ENCODE measurements at places on chromosomes 12 and 14.

GRCh38 chr14:102982852-102983470 lies 60.5 kb downstream of the AMN start:
- DNase-seq = no peak

DNA sequence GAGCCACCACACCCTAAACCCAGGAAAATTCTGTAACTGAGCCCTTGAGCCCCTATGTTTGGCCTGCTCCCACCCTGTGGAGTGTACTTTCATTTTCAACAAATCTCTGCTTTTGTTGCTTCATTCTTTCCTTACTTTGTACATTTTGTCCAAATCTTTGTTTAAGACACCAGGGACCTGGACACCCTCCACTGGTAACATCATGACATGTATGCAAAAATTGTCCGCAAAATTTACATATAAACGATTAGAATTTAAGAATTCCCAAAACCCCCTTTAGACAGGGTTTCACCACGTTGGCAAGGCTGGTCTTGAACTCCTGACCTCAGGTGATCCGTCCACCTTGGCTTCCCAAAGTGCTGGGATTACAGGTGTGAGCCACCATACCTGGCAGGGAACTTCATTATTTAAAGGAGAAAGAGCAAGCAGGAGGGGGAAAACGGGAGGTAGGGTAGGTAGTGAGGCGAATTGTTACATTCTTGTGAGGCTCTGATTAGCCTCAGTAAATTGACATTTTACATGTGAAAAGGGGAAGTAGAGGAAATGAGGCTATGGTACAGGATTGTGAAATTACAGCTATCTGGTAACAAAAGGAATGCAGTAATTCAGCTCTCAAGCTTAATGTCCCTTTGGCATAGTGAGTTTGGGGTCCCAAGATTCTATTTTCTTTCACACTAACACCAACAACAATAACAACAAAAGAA lies 27.6 kb downstream of the TUBA1A start:
- no peak for DNase-seq

DNA sequence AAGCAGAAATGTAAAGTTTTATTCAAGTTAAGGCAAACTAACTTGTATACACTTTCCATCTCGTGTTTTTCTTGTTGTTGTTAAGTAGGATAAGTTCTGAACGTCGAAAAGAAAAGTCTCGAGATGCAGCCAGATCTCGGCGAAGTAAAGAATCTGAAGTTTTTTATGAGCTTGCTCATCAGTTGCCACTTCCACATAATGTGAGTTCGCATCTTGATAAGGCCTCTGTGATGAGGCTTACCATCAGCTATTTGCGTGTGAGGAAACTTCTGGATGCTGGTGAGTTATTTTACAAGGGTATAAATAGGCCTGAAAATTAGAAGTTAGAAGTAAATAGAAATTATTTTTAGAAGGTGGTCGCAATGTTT lies 25.0 kb downstream of the HIF1A start:
- DNase-seq = no peak

GRCh38 chr14:103721334-103722120 lies 5.9 kb downstream of the ZFYVE21 start:
- DNase-seq = no peak

- DNase-seq = peak; percentile 65
Observed at GRCh38 chr14:61837336-61838229, 75.4 kb downstream of the SNAPC1 start.

DNA sequence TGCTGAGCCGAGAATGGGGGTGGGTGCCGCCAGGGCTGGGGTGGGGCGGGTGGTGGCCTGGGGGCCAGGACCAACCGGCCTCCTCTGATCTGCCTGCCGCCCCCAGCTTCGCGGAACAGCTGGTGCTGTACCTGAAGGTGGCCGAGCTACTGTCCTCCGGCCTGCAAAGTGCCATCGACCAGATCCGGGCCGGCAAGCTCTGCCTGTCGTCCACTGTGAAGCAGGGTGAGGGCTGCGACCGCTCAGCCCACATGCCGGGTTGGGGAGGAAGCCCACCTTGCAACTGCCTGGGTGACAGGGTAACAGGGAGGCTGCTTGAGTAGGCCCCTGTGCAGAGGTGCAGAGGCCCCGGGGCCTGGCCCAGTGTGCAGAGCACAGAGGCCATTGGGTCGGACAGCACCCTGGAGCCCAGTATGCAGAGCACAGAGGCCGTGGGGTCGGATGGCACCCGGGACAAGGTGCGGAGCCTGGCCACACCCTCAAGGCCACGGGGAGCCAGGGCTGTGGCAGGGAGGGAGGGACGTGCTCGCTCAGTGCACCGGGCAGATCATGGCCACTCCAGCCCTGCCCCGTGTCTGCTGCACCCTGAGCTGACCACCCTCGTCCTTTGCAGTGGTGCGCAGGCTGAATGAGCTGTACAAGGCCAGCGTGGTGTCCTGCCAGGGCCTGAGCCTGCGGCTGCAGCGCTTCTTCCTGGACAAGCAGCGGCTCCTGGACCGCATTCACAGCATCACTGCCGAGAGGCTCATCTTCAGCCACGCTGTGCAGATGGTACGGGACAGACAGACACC lies 9.5 kb upstream of the PUS1 start:
- no peak for DNase-seq

- no peak for DNase-seq
Observed at GRCh38 chr12:126982707-126983106, 1284.3 kb upstream of the TMEM132C start.

DNA sequence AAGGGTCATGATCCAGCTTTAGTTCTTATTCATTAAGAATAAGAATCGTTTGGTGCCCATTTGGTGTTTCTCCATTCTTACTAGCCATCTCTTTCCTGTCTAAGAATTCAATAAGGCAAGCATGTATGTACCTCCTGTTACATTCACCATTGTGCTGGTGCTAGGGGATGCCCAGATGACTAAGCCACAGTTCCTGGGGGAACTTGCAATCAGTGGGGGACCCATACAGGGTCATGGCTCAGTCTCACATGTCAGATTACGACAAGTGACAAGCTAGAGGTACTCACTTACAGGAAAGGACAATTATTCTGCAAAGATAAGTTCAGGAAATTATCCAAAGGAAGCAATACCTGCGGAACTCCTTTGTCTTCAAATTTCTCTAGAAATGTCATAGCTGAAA lies 125.4 kb downstream of the STXBP6 start:
- DNase-seq = no peak

DNA sequence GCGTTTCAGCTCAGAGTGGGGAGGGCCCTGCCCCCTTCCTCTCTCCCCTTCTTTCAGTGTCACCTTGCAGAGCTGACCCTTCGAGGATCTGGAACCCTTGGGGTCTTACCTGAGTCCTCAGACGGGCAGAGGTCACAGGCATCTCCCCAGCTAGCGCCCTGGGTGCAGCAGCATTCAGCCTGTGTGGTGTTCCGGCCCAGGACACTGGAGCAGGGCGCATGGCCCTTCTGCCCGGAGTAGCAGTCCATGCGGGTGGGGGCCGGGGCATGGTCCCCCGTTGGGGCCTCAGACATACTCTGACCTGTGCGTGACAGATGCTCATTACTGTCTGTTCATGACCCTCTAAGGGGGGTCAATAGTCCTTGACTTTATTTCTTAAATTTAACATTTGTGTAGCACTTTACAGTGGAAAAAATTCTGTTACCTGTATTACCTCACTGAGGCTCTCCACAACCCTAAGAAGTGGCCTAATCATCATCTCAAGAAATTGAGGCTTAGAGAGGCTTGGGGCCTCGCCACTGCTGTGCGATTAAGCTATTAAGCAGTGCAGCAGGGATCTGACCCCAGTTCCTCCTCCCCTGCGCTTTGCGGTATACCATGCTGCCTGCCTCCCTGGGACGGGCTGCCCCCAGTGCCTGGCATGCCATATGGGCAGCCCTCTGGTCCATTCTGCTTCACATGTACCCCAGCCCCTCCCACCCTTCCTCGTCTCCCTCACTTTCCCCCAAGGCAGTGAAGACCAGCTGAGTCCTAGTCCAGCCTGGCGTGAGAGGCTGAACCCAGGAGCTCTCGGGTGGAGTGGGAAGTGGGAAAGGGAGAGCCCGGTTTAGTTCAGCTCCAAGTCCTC lies 11.5 kb downstream of the ISCA2 start:
- DNase-seq = no peak

DNA sequence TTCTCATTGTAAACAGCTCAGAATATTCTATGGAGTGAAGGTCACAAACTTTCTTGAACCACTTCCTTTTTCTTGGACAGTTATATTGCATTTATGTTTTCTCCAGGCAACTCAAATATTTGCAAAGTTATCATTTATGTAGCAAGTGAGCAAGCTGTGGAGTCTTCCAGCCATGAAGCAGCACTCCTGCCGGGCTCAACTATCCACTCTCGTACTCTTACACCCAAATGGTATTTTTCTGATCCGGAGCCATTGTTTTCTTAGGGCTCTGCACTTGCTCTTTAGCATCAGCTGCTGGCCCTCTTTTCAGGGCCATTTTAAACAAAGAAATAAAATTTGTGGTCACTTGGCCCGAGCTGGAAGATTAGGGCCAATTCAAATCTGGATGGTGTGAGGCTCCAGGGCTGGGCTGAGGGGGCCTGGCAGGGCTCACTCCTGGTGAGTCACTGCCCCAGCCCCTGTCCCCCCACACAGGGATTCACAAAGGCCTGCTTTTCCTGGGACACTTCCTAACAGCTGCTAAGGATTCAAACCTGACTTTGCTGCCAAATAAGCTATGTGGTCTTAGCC lies 19.7 kb downstream of the SYNE3 start:
- DNase-seq = no peak

DNA sequence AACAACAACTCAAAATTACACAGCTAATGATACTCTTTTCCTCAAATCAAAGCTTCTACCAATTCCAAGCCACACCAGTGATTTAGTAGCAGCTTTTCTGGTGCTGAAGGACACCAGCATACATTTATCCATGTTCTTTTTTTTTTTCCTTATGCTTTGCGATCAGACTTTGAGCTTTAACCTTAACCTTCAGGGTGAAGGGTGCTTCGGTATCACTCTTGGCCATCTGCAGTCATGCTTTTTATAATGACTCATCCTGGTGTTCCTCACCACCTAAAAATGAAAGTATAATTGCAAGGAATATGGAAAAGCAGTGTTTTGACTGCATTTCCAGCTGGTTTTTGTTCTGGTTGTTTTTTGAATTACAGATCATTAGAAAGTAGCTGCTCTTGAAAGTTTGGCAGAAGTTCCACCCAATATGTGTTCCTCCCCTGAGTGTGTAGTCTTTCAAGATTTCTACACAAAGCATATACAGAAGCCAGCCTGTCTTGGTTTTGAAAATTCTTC lies 1.3 kb upstream of the SLC41A2 start:
- DNase-seq = no peak

GRCh38 chr12:85457016-85457415 lies 177.0 kb downstream of the ALX1 start:
- DNase-seq = no peak

GRCh38 chr12:106975993-106976658 lies 10.8 kb downstream of the MTERF2 start:
- DNase-seq = no peak

DNA sequence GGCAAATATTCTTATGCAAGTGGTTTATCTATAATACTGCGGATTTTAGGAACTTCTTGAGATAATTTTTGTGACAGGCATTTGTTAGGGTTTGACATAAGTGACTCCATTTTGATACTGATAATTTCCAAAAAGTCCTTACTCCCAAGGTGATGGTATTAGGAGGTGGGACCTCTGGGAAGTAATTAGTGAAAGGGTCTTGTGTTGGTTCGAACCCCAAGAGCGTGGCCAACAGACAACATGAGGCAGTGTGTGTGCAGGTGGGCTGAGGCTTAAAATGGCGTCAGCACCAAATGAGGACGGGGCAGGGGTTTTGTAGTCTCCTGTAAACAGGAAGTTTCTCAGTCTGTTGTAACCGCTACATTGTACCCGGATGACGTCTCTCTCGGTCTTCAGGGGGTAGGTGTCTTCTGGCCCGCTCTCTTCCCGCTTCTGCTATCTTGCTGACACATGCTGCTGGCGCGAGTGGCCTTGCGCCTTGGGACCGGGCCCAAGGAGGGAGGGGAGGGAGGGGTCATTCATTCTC lies 1.7 kb upstream of the C12orf43 start:
- no peak for DNase-seq

DNA sequence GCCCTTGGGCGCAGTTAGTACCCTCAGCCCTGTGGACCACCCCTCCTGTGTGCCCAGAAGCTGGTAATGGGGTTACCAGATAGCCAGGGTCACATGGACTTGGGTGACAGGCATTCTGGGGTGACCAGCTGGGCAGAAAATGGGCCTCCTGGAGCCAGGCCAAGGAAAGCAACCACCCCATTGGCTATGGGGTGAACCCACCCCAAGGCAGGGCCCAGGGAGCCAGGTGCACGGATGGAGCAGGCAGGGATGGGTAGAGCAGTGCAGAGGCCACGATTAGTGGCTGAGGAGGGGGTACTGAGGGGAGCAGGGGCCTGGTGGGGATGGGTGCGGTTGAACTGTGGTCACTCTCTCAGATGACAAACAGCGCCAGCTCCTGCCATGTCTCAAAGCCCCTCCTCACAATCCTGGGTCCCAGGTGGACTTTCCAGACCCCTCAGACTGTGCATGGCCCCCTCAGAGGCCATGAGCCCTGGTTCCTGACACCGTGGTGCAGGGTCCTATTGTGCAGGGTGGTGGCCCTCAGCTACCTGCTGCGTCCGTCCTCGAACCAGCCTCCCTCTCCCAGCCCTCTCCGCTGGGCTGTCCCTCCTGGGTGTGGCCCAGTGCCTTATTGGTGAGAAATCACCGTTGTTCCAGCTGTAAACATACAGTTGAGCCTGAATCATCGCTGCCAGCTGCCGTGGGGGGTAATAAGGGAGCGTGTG lies 23.4 kb upstream of the BEGAIN start:
- no peak for DNase-seq

- no peak for DNase-seq
Observed at GRCh38 chr14:101590616-101591015, 29.3 kb downstream of the DIO3 start.

GRCh38 chr12:56391721-56392120 lies 29.1 kb upstream of the APOF start:
- no peak for DNase-seq

DNA sequence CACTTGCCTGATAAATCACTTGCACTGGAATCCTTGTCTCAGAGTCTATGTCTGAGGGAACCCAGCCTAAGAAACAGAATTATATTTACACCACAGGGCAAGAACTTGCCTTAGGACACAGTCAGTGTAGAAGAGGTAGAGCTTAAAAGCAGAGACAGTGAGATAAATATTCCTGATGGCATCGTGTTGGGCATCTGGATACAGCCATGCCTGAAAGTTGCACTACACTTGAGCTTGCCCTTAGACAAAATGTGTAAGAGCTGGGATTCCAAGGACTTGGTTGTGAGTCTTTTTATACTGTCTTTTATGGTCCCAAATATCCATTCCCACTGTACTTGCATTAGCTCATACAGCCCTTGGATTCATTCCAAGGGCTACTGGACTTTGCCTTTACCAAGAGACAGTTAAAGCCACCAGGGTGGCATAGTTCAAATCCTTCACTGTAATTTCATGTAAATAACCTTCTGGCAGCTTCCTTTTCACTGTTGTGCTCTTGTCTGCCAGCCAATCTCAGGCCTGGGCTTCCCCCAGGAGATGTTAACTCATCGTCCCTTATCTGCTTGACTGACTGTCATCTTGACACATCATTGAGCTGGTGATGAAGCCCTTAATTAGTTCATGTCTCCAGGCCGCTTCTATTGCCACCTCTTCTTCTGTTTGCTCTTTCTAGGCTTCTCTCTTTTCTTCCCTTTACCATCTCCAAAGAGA lies 577.9 kb upstream of the TBX3 start:
- no peak for DNase-seq
